ENCODE measurements at places on chromosomes 12 and 14.

DNA sequence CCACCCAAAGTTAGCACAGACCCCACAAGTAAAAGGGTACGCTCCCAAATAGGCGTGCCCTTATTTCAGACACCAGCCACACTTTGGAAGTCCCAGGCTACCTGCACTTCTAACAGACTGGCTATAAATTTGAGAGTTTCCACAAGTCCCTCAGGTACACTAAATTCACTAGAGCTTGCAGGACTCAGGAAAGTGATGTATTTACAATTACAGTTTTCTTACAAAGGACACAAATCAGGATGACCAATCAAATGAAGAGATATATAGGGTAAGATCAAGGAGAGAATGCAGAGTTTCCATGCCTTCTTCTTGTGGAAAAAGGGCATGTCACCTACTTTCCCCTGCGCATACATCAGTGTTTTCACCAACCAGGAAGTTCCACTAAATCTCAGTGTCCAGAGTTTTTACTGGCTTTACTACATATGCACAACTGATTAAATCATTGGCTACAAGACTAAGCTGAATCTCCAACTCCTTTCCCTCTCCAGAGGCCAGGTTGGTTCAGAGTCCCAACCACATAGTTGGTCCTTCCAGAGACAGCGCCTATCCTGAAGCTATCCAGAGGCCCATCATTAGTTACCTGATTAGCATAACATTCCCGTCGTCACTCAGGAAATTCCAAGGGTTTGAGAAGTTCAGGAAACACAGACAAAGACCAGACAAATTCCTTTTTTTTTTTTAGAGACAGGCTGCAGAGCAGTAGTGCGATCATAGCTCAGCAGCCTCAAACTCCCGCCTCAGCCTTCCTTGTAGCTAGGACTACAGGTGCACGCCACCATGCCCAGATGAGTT is 84.2 kb downstream of the DENND5B start:
- DNase-seq, result no peak

DNA sequence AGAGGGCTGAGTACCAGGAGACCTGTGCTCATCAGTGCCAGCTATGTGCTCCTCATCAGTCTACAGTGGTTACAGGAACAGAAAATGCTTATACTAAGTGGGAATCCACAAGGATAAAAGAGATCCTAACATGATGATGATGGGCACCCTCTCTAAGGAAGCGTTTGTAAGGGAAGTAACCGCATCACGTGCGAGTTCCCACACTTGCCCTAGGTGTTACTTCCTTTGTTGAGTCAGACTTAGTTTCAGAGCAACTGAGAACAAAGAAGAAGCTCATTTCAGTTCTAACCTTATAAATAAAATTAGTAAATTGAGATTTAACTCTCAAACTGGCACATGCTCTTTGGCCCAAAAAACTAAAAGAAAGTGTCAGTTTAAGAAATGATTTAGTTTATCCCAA is 956.4 kb upstream of the TMEM132C start:
- no peak for DNase-seq

DNA sequence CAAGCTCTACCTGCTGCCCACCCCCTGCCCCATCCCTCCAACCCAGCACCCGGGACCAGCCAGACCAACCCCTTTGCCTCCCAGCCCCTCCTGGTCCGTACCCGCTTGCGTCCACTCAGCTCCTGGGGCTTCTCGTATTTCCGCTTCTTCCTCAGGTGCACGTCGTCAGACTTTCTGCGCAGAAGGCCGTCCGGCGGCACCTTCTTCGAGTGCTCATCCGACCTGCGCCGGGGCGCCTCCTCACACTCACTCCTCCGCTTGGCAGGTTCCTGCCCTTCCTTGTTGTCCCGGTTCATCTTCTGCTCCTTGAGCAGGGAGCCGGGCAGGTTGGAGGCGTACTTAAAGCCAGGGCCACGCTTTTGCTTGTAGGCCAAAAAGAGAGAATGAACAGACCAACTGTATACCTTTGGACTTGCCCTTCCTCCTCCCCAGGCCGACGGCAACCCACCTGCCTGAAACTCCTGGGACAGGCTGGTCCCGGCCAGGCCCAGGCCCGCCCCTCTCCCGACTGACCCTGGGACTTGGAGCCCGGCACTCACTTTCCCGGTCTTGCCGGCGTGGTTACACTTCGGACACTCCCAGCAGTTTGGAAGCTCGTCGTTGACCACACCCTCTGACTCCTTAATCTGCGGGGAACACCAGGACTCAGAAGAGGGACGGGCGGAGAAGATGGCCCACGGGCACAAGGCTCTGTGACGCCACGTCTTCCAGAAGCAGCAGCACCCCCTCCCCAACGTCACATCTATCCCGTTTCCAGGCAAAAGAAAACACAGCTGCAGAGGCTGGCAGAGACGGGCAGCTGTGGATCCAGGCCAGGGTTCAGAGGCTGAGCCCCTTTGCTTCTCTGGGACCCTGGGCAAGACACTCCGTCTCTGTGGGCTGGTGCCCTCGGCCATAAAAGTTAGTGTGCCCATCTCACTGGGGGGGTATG is 44.3 kb downstream of the RNF34 start:
- no peak for DNase-seq

DNA sequence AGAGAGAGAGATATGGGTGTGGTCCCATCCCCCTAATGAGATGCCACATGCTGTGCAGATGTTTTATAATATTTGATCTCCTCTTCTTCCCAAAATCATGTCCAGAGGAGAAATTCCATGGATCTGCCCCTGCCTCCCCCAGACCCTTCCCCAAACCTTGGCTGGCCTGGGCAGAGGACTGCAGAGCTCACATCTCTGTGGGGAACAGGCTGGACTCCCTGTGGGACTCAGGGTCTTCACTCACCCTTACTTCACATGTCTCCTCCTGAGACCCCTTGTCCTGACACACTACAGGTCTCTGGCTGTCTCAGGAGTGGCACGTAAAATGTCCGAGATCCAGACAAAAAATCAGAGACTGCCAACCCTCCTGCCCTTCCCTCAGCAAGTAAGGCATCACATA is 76.0 kb upstream of the CAPRIN2 start:
- DNase-seq, result no peak

DNA sequence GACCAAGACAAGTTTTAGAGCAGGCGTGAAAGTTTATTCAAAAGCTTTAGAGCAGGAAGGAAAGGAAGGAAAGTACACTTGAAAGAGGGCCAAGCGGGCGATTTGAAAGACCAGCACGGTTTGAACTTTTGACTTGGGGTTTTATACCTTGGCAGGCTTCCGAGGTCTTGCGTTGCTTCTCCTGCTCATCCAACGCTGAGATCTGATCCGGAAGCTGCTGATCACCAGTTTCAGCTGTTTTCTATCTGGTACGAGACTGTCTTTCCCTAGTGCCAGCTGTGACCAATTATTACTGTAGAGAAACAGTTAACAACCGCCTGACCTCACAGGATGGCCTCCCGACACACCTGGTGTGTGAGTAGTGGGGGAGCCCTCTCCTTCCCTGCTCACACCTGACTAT is 20.6 kb upstream of the SNRPF start:
- DNase-seq, result no peak
